ENCODE measurements at places on chromosomes 6 and 20.

DNA sequence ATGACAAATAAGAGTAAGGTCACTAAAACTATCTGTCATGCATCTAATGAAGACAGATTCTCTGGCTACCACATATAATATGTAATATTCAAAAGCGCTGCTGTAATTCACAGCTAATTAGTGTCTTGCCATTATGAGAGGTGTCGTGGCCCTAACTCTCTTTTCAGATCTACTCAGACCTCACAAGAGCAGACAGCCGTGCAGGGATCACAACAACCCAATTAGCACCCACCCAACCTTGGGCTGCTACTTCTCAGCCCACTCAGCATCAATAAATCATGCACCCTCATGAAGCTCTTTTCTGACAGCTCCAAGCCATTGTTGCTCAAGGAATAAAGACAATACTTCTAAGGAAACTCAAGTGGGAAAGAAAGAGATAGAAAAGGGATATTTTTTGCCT lies 61.5 kb downstream of the FRK start:
- no peak for DNase-seq

DNA sequence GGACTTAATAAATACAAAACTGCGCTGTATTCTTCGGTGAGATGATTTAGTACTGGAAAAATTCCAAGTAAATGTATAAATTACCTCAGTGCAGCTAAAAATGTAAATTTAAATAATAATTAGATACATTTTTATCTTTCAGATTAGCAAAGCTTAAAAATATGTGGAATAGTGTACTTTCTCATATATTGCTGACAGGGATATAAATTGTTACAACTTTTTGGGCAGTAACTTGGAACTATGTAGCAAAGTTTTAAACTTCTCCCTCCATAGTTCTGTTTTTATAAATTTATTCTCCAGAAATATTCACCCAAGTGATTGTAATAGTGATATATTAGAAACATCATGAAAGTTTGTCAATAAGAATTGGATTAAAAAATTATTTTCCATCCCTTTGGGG lies 384.6 kb upstream of the CITED2 start:
- DNase-seq: no peak

GRCh38 chr20:37822141-37822601 lies 80.8 kb upstream of the VSTM2L start:
- DNase-seq: no peak

GRCh38 chr6:9250852-9251251 lies 815.5 kb upstream of the SLC35B3 start:
- no peak for DNase-seq

- DNase-seq: no peak
Measured at GRCh38 chr20:31835977-31836852, 9.2 kb downstream of the FOXS1 start.

DNA sequence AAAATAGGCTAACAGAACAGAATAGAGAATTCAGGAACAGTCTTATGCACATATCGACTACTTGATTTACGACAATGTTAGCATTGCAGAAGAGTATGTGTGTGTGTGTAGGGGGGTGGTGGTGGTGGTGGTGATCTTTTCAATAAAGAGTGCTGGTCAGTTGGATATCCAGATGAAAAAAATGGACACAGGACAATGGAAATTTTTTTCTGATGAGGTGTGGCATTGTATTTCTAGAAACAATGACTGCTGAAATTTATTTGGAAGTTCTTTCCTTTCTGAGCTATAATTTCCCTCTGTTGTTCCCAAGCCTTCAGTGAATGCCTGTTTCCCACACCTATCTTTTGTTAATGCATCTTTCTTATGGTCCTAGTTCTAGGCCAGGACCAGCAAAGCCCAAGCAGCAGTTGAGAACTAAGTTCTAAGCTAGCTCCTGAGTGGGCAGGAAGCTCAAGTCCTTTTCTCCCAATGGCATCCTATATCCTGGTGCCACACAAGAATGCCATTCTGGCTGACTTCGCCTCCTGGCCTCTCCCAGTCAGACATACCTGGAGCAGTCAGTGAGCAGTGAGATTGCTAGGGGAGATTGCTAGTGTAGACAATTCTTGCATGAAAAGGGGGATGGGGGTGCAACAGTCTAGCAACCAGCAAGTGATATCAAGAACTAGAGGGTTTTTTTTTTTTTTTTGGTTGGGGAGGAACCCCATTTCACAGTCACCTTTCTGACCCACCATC lies 1.2 kb upstream of the TOX2 start:
- no peak for DNase-seq

- DNase-seq: peak; percentile 79
Measured at GRCh38 chr20:45910670-45911485, 1.1 kb downstream of the PLTP start.

DNA sequence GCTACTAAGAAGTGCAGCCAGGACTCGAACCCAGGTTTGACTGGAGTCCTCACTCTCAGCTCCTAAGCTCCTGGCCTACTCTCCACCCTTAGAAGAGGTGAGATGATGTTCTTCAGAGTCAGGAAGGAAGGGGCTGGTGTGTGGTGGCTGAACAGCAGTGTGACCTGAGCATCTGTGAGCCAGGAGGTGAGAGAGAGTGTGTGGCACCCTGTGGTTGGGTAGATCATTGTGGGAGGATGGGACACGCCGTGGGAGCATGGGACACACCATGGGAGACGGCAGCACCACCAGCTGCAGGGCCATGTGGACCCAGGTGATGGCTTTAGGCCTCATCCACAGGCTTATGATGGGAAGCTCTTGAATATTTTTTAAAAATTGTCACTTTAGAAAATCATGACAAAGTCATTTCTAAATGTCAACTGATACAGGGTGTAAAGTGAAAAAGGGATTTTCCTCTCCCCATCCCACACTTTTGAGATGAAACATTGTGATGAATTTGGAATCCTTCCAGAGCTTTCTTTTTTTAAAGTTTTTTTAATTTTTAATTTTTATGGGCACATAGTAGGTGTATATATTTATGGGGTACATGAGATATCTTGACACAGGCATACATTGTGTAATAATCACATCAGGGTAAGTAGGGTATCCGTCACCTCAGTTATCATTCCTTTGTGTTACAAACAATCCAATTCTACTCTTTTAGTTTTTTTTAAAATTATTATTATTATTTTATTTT lies 31.6 kb downstream of the SRC start:
- no peak for DNase-seq

DNA sequence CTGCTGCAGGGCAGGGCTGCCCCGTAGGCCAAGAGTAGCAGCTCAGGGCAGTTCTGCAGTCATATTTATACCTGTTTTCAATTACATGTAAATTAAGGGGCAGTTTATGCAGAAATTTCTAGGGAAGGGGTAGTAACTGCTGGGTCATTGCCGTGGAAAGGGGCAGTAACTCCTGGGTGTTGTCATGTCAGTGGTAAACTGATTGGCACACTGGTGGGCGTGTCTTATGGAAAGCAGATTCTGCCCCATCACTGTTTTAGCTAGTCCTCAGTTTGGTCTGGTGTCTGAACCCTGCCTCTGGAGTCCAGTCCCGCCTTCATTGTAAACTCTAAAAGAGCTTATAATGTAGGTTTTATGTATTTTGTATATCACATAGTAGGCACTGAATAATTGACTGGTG lies 22.1 kb downstream of the MAP3K4 start:
- DNase-seq: no peak

- DNase-seq: no peak
Measured at GRCh38 chr20:10978713-10979112, 304.9 kb upstream of the JAG1 start.

DNA sequence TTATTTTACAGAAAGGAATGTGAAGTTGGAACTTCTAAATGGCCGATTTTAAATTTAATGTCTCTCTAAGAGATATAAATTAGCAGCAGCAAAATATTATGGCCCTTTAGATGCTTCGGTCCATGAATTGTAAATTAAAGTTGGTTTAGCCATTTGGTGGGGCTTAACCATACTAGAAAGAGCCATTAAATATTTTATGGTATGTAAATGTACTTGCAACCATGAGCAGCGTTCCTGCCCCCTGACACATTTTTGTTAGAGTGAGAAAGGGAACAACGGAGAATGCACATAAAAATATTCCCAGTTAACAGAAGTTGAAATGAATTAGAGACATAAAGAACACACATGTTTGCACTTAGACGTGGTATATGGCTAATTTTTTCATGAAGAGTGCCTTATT lies 237.9 kb downstream of the MYLK4 start:
- no peak for DNase-seq

GRCh38 chr20:12695937-12696336 lies 312.8 kb upstream of the SPTLC3 start:
- no peak for DNase-seq

DNA sequence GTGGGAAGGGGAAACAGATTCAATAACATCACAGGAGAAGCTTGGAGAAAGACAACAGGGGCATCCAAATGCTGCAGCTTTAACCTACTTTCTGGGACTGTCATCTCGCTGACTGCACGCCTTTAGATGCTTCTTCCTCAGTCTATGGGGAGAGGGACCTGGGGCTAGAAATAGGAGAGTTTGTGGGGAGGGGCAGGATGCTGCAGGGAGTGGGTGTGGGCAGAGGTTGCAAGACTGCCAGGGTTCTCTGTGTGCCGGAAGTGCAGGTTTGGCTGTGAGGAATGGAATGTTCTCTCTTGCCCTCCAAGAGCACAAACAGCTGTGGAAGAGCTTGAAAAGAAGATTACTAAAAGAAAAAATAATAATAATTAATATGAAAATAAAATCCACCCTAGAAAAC lies 93.2 kb downstream of the FOXO3 start:
- no peak for DNase-seq

GRCh38 chr6:1636971-1637871 lies 27.5 kb downstream of the FOXC1 start:
- DNase-seq: no peak

- no peak for DNase-seq
Measured at GRCh38 chr20:64040231-64041039, 4.5 kb downstream of the C20orf204 start.

GRCh38 chr6:88492824-88493223 lies 326.7 kb upstream of the CNR1 start:
- no peak for DNase-seq

DNA sequence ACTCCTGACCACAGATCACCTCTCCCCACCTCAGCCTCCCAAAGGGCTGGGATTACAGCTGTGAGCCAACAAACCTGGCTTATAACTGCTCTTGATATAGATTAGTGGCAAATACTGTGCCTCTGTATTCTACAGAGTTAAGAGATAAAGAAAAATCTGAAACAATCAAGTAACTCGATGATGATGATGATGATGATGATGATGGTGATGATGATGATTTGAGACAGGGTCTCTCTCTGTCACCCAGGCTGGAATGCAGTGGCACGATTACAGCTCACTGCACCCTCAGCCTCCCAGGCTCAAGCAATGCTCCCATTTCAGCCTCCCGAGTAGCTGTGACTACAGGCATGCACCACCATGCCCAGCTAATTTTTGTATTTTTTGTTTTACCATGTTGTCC lies 66.3 kb upstream of the MAP7 start:
- no peak for DNase-seq

DNA sequence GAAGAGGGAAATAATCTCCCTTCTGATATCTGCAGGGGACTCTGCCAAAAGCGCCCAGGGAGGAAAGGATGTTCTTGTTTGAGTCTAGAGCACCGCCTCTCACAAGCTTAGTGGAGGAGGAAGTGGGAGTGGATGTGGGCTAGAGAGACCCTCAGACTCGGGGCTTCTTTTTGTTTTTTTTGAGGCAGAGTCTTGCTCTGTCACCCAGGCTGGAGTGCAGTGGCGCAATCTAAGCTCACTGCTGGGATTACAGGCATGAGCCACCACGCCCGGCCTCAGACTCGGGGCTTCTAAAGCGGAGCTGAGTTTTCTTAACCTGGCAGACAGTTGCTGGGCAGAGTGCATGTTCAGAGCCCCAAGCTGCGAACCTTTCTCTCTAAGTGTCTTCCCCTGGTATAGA lies 310.8 kb downstream of the BMP7 start:
- no peak for DNase-seq

- peak; percentile 32 for DNase-seq
Measured at GRCh38 chr6:135163440-135163738, 17.7 kb upstream of the MYB start.

DNA sequence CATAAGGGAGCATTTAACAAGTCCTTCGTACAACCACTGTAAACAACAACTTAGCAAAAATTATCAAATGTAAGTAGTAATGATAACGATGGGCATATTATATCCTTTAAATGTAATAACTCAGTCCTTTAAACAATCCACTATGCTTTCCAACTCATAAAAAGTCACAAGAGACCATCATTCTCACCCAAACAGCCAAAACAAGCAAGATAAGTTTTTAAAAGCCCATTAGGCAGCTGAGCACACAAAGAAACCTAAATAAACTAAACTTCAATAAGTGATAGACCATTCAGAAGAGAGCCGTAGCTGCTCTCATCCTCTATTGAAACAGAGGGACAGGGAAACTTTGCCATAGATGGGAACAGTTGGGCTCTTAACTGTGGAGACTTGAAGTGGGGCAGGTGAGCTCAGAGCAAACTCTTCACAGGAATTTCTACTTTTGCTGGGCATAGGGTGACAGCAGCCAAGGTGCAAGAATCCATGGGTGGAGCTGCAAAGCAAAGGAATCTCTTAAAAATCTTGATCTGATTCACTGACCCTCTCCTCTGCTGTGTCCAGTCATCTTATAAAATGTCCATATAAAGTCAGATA lies 22.5 kb downstream of the RAB22A start:
- DNase-seq: no peak

GRCh38 chr20:21235484-21236445 lies 67.4 kb upstream of the XRN2 start:
- peak; percentile 59 for DNase-seq

DNA sequence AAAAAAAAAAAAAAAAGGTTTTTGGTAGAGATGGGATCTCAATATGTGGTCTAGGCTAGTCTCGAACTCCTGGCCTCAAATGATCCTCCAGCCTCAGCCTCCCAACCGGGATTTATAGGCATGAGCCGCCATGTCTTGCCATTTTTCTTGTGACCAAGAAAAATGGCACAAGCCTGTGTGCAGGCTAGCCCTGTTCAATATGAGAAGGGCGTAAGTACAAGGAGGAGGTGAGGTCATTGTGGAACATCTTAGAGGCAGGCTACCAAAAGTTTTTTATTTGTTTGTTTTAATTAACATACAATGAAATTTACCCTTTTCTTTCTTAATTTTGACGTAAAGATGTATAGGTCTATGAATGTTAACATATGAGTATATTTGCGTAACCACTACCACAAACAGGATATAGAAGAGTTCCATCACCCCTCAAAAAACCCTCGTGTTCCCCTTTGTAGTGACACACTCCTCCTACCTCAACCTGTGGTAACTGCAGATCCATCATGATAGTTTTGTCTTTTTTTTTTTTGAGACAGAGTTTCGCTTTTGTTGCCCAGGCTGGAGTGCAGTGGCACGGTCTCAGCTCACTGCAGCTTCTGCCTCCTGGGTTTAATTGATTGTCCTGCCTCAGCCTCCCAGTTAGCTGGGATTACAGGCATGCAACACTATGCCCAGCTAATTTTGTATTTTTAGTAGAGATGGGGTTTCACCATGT lies 28.3 kb upstream of the KIF3B start:
- no peak for DNase-seq

- DNase-seq: no peak
Measured at GRCh38 chr20:17488916-17489600, 42.1 kb downstream of the BFSP1 start.

DNA sequence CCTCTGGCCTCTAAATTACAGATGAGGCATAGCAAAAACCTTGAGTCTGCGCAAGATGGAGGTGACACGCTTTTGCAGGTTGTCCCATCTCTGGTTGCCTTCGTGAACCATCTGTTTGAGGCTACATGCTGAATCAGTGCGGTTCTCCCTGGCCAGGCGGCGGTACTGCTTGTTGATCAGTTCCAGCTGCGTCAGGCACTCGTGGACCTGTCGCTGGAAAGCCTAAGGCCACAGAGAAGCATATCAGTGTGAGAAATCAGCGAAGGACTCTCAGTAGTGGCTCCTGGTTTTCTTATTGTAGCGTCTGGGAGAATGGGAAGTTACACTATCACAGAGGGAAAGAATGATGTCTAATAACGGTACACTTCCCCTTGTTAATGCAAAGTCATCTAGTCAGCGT lies 344.4 kb downstream of the ESR1 start:
- DNase-seq: no peak

Measured in activated CD4-positive, alpha-beta T cell treated with anti-CD3 and anti-CD28 coated beads, Interleukin-2, amount 50 U/mL, for 1 hour (primary cell).